ENCODE measurements at places on chromosomes 3 and 15. TPM values are rescaled to one million over a fixed set of nuclear protein-coding genes. Genes with fewer than 3 reads are reported as not detected.

P2RY13 gene
- total RNA-seq, result 1.2 TPM

DNA sequence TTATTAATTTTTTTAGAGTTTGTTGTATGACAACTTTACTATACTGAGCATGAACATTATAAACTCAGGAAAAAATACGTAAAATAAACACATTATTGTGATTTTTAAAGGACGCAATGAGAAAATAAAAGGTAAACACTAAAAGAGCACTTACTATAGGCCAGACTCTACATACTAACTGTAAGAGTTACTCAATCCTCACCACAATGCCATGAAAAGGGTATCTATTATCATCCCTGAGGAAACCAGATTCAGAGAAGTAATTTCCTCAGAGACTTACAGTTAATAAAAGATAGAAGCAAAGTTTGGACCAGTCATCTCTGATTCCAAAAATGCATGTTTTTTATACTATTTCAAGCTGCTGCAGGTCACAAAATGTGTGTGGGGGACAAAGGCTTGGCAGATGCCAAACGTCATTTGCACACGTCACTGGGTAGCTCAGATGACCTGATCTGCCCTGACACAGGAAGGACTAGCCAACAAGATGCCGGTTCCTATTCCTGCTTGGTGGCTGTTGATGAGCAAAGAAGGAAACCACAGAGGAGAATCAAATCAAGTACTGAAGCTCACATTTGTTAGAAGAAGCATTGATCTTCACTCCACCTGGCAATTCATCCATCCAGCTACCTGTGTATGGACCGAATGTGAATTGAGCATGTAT is 42.3 kb downstream of the KLHL6 start:
- no peak for DNase-seq

DNA sequence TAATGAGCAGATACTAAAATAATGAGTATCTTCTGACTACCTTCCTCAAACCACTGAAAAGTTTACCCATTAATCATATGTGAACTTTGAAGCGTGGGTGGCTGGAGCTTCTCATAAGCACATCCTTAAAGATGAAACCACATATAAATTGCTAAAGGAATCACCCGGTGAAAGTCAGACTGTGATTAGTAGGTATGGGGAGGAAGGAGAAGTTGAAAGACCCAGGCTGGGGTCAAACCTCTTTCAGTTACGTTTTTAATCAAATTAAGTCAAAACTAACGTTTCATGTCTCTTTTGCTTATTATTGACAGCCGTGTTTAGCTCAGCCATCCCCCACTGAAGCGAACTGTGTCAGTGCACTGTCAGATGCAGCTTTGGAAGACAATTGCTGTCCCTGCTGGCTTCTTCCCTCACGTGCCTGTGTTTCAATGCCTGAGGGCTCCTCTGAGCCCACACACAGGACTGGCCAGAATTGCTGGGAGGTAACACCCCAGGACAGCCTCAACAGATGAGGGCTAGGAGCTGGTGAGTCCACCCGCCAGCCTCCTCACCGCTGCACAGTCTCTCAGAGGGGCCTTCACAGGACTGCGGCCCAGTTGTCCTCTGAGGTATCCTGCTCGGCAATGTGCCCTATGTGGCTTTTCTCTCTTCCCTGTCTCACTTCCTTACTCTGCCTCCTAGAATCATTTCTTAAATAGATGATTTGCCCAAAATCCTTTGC is 29.3 kb upstream of the SH3BP5 start:
- no peak for DNase-seq

SCAANT1 gene
- not detected for total RNA-seq

- DNase-seq, result peak; percentile 25
Measured at GRCh38 chr15:55897560-55898336, 95.7 kb downstream of the NEDD4 start.

PLSCR5 gene
- not detected for total RNA-seq

- DNase-seq, result no peak
Measured at GRCh38 chr15:67744331-67745072, 80.8 kb upstream of the SKOR1 start.

ITIH1 gene
- not detected for total RNA-seq

GRCh38 chr15:78347586-78348543 is 7.7 kb downstream of the CRABP1 start:
- no peak for DNase-seq

DNA sequence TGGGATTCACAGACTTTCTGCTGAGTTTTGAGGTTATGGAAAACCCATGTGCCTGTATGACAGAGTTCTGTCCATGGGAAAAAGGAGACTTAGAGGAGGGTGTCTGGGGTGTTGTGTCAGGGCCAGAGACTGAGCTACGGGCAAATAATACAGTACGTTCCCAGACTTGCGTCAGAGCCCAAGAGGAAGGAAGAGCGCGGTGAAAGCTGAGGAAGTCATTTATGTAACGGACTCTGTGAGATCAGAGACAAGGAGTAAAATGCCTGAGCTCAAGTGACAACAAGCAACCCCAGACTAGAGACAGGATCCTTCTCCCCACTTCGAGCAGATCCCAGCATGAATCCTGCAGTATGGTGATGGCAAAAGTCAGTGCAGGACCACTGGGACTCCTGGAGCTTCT is 368.6 kb upstream of the MCTP2 start:
- no peak for DNase-seq

BCHE gene
- total RNA-seq, result 5.7 TPM

DNA sequence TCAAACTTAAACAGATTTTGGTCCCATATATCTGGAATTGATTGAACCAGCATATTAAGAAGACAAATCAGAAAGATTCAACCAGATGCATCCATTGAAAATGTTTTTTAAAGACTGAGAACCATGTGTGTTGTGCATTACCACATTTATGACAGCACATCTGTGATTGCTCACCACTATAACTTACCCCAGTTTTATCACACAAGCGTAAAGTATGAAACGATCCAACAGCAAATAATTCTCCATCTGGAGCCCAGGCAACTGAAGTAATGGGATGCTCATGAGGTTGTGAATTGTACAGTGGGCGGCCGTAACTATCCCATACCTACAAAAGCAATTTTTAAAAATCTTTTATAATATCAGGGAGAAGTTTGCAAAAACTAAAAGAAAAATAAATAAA is 43.2 kb downstream of the IFT80 start:
- no peak for DNase-seq

VIPR1 gene
- total RNA-seq, result 69.9 TPM

- DNase-seq, result no peak
Measured at GRCh38 chr3:62356356-62356755, 17.0 kb downstream of the FEZF2 start.

GRCh38 chr15:73683777-73684580 is at the start of gene CD276:
Gene CD276 (plus strand): TSS chr15:73684383. CDS start chr15:73699640, 15,257 bp downstream.
- peak; percentile 93 for DNase-seq

FRMD4B gene
- 71.9 TPM for total RNA-seq

DNA sequence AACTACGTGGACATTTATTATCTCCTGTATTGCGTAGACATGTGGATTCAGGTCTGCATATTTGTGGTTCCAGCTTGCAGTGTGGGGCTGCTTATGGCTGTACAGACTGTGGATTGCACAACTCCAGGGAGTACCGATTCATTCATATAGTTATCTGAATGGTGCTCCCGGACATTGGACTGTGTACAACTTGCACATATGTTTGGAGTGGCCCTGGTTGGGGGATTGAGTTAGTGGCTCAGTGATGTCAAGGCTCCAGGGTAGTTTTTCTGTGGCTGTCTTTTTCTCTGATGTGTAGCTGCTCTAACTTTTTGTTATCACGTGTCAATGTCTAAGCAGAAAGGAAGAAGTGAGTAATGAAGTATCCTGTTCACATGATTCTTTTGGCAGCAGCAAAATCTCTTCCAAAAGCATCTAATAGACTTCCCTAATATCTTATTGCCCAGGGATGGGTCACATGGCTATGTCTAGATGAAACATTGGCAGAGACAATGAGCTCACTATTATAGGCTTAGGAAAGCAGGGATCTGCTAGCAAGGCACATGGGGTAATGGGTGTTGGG is 15.8 kb downstream of the ST3GAL6 start:
- DNase-seq, result peak; percentile 36

DNA sequence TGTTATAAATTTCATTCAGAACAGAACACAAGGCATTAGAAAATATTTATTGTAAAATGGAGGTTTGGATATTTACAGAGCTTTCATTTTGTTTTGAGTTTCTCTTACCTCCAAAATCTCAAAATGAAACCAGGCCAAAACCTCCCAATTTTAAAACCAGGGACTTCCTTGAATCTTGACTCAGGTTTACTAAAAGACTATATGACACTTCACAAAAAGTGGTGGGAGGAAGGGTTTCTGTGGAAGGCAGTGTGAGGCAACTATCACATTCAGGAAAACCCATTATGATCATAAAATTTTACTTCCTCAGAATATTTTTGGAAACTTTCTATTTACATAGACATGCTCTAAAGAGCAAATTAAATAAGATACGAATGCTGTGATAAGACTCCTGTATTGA is 205.8 kb upstream of the EOMES start:
- no peak for DNase-seq

- no peak for DNase-seq
Measured at GRCh38 chr3:111246967-111247760, 175.5 kb downstream of the NECTIN3 start.

PCOLCE2 gene
- 17.1 TPM for total RNA-seq

HRH1 gene
- 6.4 TPM for total RNA-seq

ZNF80 gene
- not detected for total RNA-seq

GRCh38 chr3:155651489-155652218 is 93.2 kb downstream of the PLCH1 start:
- DNase-seq, result no peak

DNA sequence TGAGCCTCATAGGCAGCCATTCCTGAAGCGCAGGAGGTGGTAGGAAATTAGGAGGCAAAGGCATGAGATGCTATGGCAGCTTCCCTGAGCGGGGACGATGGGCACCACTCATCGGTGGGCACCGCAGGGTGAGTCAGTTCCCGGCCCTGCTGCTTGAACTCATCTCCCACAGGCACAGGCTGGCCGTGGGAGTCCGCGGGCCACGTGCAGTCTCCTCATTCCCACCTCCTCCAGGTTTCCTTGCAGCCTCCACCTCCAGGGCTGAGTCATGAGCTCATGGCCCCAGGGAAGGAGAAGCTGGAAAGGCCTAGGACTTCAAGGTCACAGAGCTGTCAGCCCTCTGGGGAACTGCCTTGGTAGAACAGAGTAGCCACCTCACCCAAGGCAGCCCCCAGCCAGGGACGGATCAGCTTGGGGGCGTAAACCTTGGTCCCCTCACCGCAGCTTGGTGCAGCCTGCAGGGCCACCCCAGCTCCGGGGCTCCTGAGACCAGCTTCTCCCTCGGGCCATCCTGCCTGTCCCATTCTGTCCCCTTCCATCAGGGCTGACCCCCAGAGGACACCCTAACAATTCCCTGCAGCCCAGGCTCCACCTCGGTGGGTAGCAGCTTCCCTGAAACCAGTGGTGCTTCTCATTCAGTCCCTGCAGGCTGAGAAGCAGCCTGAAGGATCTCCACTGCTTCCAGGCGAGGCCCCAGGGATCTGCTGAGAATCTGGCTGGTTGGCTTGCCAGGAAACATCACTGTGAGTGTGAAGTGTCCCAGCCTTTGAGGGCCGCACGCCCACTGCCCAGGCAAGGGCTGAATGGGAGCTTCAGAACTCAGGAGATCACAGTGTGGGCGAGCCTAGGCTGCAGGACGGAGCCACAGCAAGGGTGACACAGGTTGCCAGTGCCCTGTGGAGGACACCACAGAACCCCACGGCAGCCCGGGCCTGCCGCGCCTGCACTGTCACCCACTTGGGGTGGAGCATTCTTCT is 150.7 kb upstream of the MEF2A start:
- no peak for DNase-seq

ALS2CL gene
- total RNA-seq, result 86.5 TPM

TRIM42 gene
- total RNA-seq, result not detected

- DNase-seq, result no peak
Measured at GRCh38 chr3:170778240-170779217, 91.5 kb downstream of the RPL22L1 start.

TMEM45A gene
- 635 TPM for total RNA-seq

HIGD2B gene
- total RNA-seq, result not detected

GRCh38 chr3:15983232-15983631 is 185.5 kb upstream of the ANKRD28 start:
- no peak for DNase-seq

DNA sequence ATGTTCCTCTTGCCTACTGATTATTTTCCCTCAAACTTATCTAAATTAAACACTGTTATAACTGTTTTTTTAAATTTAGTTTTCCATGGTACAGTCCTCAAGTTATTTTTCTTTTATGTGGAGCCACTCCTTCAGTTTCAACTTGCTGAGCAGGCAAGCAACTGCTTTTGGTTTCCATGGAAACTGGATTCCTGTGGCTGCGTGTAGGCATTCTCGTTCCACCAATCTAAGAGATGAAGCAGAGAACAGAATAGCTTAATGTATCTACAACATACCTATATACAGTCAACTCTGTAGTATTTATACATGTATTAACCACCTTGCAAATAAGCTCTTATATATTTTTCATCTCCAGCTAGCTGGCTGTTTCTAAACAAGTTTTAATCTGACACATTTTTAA is 25.8 kb upstream of the ANXA2 start:
- no peak for DNase-seq

DNA sequence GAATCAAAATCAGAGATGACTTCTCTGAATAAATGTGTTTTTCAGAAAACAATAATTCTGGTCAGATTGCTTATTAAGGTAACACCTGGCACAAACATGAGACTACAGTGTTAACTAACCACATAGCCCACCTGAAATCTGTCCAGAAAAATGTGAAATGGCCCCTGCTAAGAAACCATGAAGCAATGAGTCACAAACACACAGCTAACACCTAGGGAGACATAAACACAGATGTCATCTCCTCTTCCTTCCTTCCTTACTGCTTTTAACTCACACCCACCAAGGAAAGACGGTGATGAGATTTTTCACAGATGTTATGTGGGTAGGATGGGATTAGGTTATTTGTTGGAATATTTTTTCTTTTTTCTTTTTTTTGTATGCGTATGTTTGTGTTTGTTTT is 315.0 kb upstream of the STAC start:
- no peak for DNase-seq

DNA sequence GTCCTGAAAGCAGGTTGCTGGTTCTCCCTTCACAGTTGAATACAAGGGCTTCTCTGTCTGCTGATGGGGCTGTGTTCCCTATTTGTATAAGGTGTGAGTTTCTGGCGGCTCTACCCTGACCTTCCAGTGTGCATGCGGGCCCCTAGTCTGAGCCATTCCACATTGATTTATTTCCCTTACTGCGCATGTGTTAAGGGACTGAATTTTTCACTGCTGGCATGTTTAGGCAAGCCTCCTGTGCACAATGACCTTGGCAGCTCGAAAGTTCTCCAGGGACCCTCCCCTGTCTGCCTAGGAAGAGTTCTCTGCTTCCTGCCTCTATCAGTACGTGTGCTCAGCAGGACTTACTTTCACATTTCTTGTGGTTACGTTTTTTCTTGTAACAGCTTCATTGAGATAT is 11.4 kb downstream of the TRAK1 start:
- DNase-seq, result no peak

DNA sequence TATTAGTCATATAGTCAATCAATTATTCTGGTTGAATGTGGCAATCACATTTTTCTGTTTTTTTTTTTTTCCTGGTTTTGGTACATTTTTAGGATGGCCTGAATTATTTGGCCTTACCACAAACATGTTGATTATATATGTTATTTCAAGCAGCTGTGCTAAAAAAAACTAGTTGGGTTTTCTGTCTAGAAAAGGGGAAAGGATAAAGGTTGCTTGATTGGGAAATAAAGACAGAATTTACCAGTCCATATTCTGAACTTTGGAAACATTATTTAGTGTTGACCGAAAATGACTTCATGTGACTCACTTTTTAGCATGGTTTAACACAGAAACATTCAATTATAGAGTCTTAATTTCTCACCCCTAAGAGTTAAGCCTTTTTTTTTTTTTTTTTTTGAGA is 8.1 kb downstream of the MORF4L1 start:
- DNase-seq, result no peak

Measured in lower leg skin (tissue), 4 donors.